ENCODE measurements at places on chromosomes 12 and 14.

- DNase-seq: no peak
Observed at GRCh38 chr12:42673535-42673934, 84.0 kb upstream of the PRICKLE1 start.

DNA sequence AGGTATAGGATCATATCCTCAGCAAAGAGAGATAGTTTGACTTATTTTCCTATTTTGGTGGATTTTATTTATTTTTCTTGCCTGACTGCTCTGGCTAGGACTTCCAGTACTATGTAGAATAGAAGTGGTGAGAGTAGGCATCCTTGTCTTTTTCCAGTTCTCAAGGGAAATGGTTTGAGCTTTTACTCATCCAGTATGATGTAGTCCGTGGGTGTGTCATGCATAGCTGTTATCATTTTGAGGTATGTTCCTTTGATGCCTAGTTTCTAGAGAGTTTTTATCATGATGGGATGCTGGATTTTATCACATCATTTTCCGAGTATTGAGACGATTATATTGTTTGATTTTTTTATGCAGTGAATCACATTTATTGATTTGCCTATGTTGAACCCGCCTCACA is 97.2 kb downstream of the MGAT4C start:
- DNase-seq: no peak

DNA sequence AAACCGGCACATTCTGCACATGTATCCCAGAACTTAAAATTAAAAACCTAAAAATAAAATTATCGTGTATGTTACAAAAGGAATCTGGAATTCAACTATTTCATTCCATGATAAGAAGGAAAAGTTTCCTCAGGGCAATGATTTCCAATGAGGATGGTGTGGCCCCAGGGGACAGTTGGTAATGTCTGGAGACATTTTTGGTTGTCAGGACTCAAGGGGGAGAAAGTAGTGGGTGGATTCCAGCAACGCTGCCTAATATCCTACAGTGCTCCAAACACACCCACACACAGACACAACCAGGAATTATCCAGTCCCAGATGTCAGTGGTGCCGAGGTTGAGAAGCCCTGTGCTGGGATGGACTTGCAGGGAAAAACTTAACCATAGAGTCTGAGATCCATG is 228.3 kb downstream of the TMEM132D start:
- no peak for DNase-seq

DNA sequence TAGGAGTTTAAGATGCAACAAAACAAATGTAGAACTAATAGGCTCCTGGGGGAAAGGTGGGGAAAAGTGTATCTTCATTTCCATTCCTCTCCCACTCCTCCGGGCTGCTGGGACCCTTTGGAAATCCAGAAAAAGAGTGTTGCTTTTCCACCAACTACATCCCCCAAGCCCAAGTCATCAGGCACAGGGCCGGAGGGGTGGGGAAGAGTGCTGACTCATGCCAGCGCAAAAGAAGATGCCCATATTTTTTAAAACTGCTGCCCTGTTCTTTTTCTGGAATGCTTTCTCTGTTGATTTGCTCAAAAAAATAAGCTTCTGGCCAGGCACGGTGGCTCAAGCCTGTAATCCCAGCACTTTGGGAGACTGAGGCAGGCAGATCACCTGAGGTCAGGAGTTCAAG is 70.9 kb downstream of the TBK1 start:
- DNase-seq: no peak

- DNase-seq: no peak
Observed at GRCh38 chr12:5213990-5214389, 170.3 kb downstream of the KCNA5 start.

GRCh38 chr12:124939079-124939420 is 24.6 kb upstream of the UBC start:
- peak; percentile 17 for DNase-seq

DNA sequence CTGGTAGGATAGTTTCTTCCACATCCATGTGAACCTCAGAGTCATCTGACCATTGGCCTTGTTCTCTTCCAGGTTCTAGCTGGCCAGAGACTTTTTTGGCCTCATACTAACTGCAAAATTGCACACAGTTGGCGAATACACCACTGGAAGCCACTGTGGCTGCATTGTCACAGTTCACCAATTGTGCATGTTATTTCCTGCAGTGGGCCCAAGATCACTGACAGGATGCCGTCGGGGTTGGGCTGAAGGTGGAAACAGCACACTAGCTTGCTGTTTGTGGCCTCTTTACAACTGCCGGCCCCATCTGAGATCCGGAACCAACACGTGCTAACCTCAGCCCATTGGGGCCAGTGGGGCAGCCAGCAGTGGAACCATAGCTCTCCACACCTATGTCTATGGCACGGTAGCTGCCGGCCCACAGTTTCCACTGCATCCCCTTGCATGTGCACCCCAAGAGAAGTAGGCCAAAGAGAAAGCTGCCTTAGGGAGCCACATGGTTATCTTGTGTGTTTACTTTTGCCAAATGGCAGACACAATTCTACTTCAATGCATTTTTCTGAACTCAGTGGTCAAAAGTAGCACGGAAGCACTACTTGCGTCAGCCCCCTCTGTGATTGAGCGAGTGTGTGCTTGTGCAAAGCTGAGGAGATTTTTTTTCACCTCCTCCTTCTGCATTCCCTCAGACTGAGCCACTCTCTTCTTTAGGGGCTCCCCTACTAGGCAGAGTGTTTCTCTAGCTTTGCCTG is 464.0 kb downstream of the RAD51B start:
- DNase-seq: peak; percentile 38

DNA sequence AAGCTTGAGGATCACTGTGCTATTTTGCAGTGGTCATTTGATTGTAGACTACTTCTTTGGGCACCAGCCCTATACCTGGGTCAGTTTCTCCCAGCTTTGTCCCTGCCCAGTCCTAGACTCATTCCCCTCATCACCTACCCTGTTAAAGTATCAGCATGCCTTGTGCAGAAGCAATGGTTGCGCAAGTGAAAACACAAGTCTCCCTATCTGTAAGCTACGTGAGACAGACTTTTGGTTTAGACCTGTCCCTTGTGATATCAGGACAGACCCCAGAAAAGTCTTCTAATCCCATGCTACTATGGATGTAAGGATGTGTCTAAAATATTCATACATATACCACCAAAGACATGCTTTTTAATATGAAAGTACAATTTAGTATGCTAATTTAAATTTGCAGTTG is 88.8 kb upstream of the ATP2B1 start:
- DNase-seq: no peak

- no peak for DNase-seq
Observed at GRCh38 chr12:89369166-89369565, 16.9 kb upstream of the DUSP6 start.

- no peak for DNase-seq
Observed at GRCh38 chr14:58428118-58428683, 682 bp downstream of the KIAA0586 start.

DNA sequence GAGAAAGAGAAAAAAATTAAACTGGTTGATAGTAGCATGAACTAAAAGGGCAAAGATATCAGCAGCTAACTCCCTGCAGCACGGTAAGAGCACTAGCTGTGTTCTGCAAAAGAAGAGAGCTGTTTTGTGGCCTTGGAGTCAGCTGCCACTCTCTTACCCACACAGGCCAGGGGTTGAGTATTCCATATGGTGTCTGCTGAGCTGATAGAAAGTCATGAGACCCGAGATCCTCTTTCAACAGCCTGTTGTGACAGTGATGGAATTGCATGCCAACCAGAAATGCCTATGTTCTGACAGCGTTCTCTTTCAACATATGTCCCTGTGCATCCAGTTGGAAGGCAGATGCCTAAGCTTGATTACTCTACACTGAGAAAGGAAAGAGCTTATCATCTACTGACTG is 39.9 kb downstream of the TMTC1 start:
- no peak for DNase-seq

GRCh38 chr14:65403231-65403630 is 9.3 kb upstream of the FUT8 start:
- DNase-seq: no peak

DNA sequence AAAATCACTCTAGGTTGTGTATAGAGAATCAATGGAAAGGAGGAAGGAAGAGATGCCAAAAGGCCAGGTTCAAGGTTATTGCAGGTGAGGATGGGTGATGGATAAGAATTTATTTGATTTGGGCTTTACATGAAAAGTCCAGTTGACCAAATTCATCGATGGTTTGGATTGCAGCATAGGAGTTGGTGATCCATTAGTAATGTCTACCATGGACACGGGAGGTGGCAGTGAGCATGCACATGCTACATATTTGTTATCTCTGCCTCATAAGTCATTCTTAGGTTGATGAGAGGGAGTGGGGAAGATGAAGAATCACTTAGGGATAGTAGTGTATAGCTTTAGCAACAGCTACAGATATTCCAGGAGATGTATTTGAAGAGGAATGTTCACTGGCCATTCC is 211.4 kb downstream of the PHETA1 start:
- no peak for DNase-seq

GRCh38 chr12:27464220-27464554 is 17.7 kb downstream of the SMCO2 start:
- no peak for DNase-seq

DNA sequence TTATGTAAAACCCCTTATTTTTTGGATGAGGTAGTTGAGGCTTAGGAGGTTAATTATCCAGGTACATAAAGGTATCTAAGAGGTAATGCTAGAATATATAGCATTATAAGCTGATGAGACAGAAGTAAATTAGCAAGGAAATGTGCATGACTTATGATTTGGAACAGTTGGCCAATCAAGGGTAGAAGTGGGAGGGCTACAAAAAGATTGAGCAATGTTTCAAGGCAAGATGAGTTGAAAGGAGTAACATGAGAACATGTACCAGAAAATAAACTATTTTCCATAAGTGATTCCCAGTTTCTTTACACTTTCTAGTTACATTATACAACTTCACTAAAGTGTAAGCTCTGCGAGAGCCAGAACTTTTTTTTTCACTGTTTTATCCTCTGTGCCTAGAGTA is 290.9 kb downstream of the LRIG3 start:
- no peak for DNase-seq

DNA sequence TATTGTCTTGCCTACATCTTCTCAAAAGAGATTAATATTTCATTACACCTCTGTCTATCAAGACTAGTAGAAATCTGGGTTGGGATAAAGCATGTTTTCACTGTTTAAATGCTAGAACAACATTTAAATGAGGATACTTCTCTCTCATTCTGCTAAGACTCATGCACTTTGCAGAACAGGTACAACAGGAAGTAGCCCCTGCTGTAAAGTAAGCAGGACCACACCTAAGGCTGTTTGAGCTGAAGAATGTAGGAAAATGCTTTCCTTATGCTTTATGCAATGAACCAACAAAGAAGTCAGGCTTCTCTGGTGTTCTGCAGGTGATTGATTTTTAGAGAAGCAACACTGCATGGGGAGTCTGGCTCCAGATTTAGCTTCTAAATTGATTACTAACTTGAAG is 89.4 kb downstream of the PAX9 start:
- DNase-seq: no peak

DNA sequence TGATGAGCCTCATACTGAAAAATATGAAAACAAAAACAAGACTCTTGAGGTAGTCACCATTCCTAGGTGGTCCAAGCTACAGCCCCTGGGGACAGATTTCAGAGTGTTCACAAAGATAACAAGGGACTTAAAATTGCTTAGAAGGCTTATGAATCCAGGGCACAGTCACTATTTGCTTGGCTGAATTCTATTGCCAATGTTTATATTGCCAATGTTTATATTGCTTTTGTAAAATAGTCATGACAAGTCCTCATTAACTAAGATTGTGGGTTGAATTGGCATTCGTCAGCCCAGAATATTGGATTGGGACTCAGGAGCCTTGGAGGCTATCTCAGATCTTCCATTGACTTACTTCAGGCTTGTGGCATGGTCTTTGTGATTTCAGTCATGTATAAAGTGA is 6.4 kb downstream of the TMEM117 start:
- DNase-seq: no peak

GRCh38 chr12:66533767-66534166 is 145.1 kb downstream of the GRIP1 start:
- DNase-seq: no peak

DNA sequence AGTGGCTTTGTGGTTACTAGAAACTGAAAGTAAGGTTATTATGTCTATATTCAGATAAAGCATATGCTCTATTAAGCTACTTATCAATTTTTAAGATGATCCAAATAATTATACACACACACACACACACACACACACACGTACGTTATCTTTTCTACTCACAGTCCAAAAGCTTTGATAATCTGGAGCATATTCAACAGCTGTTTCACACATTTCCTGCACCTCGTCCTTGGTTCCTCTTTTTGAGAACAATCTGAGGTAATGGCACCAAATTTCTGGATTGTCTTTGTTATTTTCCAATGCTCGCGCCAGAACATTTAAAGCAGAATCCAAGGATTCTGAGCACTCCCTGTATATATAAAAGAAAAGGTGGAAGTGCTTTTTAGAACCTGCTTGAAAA is 37.5 kb downstream of the ZFC3H1 start:
- no peak for DNase-seq

GRCh38 chr14:102840771-102841528 is 63.7 kb downstream of the TRAF3 start:
- no peak for DNase-seq

DNA sequence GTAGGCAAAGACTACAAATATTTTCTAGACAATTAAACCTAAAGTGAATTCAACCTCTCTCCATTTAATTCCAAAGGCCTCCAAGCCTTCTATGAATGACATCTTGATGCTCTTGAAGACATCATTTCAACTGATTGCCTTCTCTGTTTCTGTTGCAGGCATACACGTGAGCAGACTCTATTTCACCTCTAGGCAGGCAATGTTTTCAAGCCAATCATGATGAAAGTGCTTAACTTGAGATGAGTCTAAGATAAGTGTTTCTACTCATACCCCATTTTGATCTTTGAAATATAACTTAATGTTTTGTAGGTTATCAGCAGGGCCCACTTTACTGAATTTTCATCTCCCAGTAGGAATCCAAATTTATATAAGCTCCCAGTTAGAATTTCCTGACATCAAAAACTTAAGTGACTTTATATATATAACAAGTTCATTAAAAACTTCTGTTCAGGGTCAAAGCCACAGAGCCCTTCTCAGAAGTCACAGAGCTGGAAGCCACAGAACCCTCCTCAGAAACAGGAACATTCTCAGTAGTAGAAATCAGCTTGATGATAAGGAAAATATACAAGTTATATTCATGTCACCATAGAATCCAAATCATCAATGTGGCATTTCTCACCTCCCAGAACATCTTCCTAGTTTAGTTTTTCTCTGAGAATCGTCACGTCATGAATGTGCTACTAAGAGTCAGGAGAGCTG is 108.5 kb downstream of the PHLDA1 start:
- no peak for DNase-seq

DNA sequence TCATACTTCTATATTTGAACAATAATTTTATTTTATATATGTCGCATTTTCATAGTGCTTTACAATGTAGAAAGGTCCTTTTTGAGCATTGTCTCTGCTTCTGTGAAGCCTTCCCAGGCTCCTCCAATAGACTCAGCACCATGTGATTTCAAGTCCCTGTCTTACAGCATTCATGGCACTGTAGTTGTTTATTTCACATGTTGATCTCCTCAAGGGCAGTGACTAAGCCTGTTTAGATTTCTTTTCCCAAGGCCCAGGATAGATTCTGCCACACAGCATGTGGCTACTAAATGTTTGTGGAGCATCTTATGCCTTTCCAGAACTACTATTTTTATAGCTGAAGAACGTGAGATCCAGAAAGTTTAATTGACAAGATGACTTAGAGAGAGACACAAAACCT is 391.7 kb downstream of the TMEM117 start:
- DNase-seq: no peak

- DNase-seq: no peak
Observed at GRCh38 chr14:69712599-69713088, 54.3 kb upstream of the SRSF5 start.
